ENCODE measurements at places on chromosomes 5 and 9.

GRCh38 chr9:70590315-70590677 is 175.8 kb upstream of the KLF9 start:
- DNase-seq = no peak

DNA sequence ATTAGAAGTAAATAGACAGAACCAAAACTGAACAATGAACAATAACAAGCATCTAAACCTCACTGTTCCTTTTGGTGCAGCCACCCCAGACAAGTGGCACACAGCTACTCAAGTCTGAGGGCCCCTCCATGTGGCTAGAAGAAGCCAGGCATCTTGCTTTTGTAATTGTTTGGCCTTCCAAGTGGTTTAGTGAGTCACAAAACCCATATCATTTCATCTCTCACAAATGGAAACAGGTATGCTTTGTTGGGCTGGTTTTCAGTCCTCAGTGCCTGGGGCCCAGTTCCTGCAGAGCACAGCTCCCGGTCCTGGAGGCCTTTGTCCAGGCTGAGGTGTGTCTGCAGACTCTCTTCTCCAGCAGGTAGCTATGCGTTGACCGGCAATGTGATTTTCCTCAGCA is 16.7 kb downstream of the PRLR start:
- no peak for DNase-seq

GRCh38 chr5:132363431-132364112 is 5.9 kb upstream of the SLC22A5 start:
- DNase-seq = no peak

- no peak for DNase-seq
Observed at GRCh38 chr9:13414349-13414748, 134.9 kb upstream of the MPDZ start.

DNA sequence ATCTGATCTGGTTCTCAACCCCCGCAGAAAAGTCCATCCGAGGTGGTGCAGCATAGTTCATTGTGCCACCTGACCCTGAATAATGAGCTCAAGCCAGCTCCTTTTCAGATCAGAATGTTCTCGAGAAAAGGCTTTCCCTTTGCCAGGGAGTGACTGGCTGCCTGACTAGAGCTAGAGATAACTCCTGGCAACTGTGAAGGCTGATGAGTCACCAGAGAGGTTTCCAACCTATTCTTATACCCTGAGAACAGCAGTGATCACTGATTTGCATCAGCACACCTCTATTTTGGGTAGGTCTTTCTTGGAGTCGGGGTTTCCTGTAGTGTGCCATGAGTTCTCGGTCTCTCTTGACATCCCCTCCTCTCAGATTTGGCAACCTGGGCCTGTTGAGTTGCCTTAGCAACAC is 127.9 kb downstream of the PIK3R1 start:
- DNase-seq = no peak

DNA sequence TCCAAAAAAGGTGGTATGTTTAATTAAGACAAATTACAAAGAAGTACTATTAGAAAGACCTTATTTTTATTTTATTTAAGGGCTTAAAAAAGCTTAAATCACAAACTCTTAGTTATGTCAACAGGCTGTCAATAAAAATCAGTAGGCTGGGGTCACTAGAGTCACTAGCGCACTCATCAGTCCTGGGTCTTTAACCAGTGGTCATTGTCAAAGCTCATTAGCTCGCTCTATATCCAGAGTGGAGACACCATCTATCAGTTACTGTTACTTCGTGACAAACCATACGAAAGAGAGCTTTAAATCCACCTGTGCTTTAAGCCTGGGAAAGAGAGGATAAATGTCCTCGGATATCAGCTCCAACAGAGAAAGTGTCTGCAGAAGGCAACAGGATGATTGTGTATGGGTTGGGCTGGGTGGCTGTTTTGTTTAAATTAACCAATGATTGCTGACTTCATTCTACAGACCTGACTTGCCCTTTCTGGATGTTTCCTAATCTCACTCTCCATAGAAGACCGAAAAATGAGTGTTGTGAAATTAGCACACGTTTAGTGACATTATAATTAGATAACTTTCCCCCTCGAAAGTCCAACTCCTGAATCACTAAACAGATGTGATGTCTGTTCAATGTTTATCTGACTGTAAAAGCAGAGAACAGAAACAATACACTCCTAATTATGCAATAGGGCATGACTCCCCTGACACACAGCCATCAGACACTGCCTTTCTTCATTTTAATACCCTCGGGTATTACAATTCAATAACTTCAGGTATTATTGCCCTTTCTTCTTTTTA is 123.6 kb upstream of the TNPO1 start:
- DNase-seq = no peak

- no peak for DNase-seq
Observed at GRCh38 chr9:99567436-99567835, 254.2 kb upstream of the NR4A3 start.

GRCh38 chr5:143251190-143251589 is 152.3 kb downstream of the NR3C1 start:
- DNase-seq = no peak

- no peak for DNase-seq
Observed at GRCh38 chr5:34826347-34826746, 12.6 kb upstream of the TTC23L start.

DNA sequence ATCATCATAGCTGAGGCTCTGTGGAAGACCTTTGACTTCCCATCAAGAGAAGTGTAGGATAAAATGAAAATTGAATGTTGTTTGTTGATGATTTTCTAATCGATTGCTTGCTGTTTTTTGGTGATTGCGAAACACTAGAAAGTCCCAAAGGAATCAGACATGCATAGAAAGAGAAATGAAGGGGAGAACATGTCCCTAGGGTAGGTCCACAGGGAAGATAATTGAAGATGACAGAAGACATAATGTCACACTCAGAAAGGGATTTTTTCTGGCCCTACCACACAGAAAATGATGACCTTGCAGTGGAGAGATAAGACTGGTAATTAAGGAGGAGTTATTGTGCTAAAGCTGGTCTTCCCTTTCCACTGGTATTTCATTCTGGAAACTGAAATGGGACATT is 62.8 kb downstream of the INSYN2B start:
- DNase-seq = no peak

- no peak for DNase-seq
Observed at GRCh38 chr5:157640406-157641066, 11.7 kb downstream of the SOX30 start.

GRCh38 chr5:8683496-8683895 is 814.5 kb downstream of the MTRR start:
- no peak for DNase-seq

- no peak for DNase-seq
Observed at GRCh38 chr5:97666783-97667182, 483.7 kb upstream of the RIOK2 start.

GRCh38 chr9:35960039-35960655 is 2.2 kb upstream of the OR2S2 start:
- DNase-seq = no peak

DNA sequence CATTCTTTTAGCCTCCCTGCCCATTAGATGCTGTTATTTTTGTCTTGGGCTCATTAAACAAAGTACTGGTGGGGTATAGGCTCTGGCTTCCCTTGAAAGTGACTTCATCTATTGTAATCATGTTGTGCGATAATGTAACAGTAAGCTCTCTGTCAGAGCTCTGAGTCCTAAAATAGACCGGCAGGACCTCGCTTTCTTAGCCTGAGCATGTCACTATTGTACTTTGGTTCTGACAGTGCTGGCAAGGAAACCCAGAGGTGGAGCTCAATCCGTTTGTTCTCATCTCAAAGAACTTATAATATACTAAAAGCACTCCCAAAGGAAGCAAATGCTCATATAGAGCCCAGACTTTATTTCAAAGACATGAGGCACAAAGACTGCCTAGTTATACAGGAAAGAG is 339.1 kb upstream of the CCNH start:
- DNase-seq = no peak

GRCh38 chr5:137705106-137705505 is 30.8 kb downstream of the KLHL3 start:
- no peak for DNase-seq

- DNase-seq = no peak
Observed at GRCh38 chr9:117135501-117136098, 279.3 kb downstream of the ASTN2 start.

- no peak for DNase-seq
Observed at GRCh38 chr5:63211448-63212132, 633.0 kb downstream of the LRRC70 start.

DNA sequence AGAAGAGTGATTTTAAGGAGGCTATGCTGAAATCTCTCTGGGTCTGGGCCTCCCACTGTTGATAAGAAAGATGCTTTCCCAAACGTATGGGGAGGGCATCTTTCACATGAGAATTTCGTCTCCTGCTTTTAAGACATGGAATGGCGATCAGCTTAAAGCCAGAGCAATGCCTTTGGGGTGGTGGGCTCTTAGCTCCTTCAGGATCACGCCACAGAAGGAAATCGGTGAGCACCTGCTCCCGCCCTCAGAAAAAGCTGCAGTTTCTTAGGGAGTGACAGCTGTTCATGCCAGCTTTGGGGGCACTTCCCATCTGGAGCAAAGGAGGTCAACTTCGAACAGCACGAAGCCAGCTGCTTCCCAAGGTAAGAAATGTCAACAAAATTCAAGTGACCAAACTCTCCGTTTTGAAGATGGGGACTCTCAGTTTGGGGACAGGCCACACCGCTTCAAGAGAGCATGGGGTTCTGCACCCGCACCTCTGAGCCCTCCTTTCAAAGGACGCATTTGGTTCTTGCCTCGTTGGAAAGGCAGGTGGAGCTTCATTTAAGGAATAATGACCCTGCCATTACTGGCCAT is 39.0 kb downstream of the TRIP13 start:
- DNase-seq = no peak

DNA sequence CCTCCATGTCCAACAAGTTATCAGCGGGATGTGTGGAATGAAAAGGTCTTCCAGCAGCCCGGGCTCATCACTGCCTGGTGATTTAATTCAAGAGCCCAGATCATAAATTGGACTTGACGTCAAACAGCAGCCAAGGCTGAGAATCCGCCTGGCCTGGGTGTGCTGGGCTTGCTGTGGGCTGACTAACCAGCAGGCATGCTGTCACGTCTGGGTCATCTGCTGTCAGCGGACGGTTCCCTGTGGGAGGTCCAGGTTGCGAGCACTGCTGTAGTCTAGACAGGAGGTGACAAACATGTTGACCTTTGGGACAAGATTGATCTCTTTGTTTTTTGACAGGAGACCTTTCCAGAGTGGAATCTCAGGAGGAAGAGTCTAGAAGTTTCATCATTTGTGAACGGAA is 289.7 kb downstream of the OSTF1 start:
- DNase-seq = no peak

DNA sequence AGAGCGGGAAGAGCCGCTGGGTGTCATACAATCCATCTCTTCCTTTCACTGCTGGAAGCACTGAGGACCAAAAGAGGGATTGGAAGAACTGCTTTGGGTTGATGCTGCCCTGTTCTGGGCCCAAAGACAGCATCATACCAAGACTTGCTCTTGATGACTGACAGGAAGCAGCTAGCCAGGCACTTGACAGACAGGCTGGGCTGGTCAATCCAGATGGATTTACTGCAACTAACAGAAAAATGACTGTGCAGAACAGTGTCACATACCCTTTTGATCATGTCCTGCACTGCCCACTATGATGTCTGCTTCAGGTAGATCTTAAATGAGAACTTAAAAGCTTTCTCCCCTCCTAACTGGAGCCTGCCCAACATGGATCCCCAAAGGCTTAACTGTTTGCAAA is 157.6 kb downstream of the CRB2 start:
- DNase-seq = no peak

DNA sequence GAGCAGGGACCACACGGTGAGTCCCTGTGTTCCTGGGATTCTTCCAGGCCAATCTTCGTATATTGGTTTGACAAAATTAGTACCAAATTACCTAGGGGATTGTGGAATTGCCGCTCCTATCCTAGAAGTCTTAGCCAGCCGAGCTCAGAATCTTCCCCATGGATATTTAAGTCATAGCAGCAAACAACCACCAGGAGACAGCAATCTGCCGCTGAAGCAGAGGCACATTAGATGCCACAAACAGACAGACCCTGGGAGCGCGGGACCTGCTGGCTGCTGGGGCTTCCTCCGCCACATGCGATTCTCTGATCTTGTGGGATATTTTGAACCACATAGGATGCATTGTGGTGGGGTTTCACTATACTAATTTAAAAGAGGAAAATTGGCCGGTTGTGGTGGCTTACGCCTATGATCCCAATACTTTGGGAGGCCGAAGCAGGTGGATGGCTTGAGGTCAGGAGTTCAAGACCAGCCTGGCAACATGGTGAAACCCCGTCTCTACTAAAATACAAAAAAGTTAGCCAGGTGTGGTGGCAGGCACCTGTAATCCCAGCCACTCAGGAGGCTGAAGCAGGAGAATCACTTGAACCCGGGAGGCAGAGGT is 31.7 kb upstream of the ZBTB43 start:
- DNase-seq = no peak

GRCh38 chr5:31957151-31957550 is 217.0 kb downstream of the GOLPH3 start:
- no peak for DNase-seq

DNA sequence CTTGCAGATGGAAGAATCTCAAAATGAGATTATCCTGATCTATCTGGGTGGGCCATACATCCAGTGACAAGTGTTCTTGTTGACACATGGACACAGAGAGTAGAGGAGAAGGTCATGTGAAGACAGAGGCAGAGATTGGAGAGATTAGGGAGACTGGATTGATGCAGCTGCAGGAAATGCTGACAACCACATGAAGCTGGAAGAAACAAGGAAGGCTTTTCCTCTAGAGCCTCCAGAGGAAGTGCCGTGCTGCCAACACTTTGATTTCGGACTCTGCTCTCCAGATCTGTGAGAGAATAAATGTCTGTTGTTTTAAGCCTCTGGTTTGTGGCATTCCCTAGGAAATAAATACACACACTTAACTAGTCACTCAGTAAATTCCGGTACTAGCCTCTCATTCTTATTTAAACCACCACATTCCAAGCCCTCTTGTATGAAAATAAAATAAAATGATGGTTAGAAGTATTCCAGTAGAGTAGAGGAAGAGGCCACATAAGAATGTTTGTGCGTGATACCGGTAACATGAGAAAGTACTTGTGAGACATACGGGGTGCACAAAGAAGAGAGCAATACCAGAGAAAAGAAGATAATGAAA is 110.9 kb upstream of the DMAC1 start:
- no peak for DNase-seq

- DNase-seq = no peak
Observed at GRCh38 chr9:86488794-86489193, 134.6 kb upstream of the TUT7 start.

GRCh38 chr5:121762426-121762825 is 89.3 kb upstream of the FTMT start:
- no peak for DNase-seq

GRCh38 chr9:19551124-19551929 is 142.5 kb downstream of the ACER2 start:
- DNase-seq = no peak
